Activated T-cell treated with anti-CD3 and anti-CD28 coated beads for 1 hour (primary cell): ENCODE measurements at places on chromosomes 3 and 15.

DNA sequence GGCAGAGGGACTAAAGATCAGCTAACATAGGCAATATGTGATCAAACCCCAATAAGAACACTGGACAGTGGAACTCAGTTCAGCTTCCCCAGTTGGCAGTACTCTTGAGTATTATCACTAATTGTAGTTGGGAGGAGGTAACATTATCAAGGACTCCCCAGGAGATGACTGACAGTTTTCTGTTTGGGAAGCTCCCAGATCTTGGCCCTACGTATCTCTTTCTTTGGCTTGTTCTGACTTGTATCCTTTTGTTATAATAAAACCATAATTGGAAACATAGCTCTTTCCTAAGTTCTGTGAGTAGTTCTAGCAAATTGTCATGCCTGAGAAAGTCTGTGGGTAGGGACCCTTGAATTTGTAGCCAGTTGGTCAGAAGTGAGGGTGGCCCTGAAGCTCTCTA lies 316.4 kb downstream of the ZNF621 start:
- DNase-seq: no peak

DNA sequence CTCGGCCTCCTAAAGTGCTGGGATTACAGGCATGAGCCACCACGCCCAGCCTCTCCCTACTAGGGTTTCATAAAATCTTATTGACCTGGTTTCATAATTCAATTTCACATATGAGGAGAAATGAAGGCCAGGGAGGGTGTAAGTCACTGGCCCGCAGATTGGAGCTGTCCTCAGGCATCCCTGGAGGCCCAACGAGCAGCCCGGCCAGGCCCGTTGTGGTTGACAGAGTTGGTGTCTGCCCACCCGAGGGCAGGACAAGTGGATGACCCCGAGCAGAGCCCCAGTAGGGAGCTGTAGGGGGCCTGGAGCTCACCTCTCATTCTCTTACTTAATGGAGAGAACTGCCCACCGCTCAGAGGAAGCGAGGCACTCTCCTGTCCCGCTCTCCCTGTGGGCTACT lies 78.9 kb downstream of the CPN2 start:
- DNase-seq: no peak

DNA sequence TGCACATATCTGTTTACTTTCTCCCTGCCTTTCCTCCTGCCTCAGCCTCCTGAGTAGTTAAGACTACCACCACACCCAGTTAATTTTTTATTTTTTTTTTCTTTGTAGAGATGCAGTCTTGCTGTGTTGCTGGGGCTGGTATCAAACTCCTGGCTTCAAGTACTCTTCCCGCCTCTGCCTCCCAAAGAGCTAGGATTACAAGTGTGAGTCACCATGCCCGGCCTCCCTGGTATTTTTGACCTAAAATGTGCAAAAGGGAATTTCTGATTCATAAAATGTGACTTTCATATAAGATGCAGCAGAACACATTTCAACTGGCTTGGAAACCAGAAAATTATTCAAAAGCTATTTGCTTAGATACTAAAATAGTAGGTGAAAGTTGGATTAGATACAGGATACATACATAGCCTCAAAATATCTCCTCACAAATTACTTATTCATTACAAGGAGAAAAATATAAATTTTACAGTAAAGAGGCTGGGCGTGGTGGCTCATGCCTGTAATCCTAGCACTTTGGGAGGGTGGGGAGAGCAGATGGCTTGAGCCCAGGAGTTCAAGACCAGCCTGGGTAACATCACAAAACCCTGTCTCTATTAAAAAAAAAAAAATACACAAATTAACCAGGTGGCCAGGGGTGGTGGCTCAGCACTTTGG lies 32.0 kb downstream of the MAP4 start:
- no peak for DNase-seq

DNA sequence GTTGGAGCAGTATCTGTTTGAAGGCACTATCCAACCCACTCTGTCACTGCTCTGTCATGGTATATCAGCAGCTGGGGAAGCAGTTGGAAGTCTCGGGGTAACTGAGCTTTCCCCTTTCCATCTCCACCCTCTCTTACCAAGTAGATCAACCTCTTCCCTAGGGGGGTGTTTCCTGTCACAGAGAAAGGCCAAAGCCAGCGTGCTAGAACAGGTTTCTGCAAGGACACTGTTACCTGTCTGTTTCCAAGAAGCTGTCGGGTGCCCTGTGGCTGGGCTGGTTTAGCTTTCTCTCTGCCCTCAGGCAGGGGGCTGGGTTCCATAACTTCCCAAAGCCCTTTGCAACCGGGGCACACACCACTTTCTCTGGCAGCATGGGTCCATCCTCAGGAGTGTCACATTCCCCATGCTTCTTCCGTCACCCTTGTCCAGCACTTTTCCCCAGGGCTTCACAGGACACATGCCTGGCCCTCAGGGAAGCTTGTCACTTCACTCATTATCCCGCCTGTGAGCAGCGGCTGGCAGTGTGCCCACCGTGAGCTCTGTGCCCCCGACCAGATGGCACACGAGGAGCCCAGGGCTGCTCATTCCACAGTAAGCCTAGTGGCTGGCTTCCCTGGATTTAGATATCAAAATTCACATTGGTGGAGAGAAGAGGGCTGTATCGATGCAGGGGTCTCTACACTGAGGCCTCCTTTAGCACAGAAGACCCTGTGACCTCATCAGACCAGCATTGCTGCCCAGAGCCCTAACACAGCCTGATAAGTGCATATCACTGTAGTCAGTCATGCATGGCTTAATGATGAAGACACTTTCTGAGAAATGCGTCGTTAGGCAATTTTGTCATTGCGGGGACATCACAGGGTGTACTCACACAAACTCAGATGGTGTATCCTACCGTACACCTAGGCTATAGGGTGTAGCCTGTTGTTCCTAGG lies 205.8 kb downstream of the SLCO3A1 start:
- no peak for DNase-seq

- DNase-seq: no peak
Measured at GRCh38 chr3:102038477-102039142, 189.3 kb downstream of the NFKBIZ start.

DNA sequence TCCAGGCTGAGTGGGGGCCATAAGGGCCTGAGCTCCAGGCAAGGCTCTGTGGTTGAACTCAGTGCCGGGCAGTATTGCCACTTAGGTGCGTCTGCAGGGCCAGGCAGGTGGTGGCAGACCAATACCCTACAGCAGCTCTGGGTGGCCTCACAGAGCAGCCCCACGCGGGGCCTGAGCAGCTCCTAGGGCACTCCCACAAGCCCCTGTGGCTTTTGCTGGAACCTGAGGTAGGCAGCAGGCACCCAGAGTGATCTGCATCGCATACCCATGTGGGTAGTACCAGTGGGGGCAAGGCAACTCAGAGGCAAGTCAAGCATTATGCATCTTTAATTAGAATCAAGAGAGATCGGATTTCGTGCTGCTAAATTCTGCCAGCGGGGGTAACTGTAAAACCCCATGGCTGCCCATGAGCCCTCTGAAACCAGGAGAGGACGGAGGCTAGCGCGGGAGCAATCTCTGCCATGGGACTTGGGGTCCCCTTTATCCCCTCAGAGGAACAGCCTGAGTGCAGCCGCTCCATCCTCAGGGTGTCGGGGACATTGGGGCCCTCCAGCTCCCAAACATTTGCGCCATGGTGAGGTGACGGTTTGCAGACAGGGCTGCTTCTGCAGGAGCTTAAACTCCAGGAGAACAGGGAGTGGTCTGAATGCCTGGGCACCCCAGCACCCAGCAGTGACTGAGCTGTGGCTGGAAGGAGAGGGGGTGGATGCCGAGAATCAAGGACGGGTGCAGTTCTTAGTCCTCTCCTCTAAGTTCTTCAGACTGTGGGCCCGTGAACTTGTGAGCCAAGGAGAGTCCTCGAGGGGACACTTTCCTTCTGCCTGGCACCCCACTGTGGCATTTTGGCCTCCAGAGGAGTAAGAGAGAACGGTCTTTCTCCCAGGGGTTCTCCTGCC lies 62.4 kb upstream of the PCSK6 start:
- no peak for DNase-seq

- DNase-seq: no peak
Measured at GRCh38 chr3:71485896-71486295, 97.6 kb downstream of the FOXP1 start.
